ENCODE measurements at places on chromosomes 11 and 22.

- DNase-seq: peak; percentile 93
Measured at GRCh38 chr11:43920598-43921419, 21.6 kb upstream of the C11orf96 start.

GRCh38 chr22:37545703-37546436 lies 14.4 kb upstream of the CDC42EP1 start:
- peak; percentile 84 for DNase-seq

- no peak for DNase-seq
Measured at GRCh38 chr22:45502215-45503049, at the start of gene FBLN1. Gene FBLN1, plus strand, starts transcription at chr22:45502883. Its CDS starts 103 bp downstream, at chr22:45502986.

DNA sequence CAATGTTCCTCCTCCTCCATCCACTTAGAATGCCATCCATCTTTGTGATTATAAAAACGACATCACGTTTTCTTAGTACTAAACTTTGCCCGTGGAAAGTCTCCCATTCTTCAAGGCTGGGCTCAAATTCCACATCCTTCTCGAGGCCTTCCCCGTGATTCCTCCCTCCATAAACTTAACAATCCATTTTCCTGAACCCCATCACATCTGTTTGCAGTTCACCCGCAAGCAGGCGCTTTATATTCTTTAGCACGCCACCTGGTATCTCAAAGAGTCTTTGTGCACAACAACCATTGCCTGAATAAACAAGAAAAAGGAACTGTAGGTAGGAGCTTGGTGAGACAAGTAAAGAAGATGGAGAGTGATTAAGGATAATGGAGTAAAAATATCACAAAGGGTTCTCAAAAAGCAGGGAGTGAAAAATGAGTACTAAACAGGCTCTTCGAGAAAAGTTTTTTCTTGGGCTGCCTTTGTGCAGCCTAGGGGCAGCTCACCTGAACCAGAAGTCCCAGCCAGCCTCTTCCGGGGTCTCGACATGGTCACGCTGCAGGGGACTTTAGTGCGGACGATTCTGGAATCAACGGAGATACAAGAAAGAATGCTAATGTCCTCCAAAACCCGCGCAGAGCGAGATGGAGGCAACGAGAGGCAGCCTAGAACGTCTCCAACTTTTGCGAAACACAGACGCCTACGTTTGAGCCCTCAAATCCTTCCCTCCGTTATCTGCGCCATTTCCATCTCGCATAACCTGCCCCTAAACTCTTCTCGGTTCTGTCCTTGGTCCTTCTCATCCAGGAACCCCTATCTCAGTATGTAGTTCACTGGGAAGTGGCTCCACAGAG lies 585 bp downstream of the THYN1 start:
- no peak for DNase-seq

DNA sequence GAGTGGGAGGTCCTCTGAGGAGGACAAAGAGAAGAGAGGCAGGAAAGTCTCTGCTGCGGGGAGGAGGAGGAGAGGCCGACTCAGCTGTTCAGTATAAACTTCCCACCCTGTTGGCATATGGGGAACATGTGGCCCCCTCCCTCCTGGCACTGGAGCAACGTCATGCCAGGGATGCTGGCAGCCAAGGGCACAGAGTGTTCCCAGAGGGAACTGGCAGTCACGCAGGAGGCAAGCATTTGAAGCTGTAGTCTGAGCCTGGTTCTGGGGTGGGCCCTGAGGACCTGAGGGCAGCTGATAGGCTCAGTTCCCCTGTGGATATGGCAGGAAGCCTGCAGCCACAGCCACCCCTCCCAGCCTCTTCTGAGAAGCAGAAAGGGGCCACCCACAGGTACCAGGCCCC lies 67.1 kb upstream of the TSPAN18 start:
- DNase-seq: no peak

DNA sequence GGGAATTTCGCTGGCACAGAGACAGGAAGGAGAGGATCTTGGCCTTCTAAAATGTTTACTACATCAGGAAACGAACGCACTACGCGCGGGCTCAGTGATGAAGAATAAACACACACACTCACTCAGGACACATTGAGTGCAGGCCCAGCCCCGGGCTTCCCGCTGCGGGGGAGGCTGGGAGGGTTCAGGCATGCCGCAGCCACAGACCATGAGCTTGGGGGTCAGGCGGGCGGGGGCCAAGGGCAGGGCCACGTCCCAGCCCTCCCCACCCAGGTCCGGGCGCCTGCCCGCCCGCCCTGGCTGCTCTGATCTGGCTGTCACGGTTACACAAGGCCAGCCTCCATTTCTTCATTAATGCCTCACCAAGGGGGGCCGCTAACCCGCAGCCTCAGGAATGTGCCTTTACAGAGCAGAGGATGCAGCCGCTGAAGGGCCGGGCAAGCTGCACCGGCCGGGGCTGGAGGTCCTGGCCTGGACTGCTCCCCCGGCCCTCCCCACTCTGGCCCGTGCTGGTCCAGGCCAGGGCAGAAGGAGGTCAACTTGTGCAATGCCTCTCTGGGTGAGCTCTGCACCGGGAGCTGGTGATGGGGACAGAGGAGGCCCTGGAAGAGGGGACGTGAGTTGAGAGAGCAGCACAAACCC lies 41.7 kb downstream of the IGF2 start:
- DNase-seq: peak; percentile 51

DNA sequence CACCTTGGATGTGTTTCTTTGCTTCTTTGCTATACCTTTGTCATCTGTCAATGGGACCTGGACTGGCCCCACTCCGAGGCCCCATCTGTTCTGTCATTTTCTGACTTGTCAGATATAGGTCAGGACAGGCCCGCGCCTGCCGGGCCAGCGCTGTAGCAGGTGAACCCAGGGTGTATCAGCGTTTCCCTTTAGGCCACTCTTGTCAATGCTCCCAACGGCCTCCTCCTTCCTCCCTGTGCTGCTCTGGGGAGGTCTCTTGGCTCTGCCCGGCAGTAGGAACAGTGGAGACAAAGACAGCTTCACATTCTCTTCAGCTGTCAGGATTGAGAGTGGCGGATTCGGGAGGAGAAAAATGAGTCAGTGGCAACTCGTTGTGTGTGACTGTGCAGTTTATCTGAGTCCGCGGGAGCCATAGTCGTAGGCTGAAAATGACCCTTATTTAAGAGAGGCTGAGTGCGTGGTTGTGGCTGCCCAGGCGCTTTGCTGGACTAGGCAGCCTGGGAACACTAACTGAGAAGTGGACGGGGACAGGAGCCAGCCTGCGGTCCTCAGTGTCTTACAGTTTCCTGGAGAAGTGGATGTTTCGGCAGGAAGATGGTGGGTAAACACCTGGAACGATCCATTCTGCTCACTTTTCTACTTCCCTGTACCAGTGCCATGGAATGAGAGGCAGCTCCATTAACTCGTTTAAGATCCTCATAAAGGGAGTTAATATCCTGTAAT lies 102.3 kb downstream of the PRR5L start:
- no peak for DNase-seq

GRCh38 chr22:50674130-50674500 lies 1.5 kb downstream of the SHANK3 start:
- DNase-seq: no peak

DNA sequence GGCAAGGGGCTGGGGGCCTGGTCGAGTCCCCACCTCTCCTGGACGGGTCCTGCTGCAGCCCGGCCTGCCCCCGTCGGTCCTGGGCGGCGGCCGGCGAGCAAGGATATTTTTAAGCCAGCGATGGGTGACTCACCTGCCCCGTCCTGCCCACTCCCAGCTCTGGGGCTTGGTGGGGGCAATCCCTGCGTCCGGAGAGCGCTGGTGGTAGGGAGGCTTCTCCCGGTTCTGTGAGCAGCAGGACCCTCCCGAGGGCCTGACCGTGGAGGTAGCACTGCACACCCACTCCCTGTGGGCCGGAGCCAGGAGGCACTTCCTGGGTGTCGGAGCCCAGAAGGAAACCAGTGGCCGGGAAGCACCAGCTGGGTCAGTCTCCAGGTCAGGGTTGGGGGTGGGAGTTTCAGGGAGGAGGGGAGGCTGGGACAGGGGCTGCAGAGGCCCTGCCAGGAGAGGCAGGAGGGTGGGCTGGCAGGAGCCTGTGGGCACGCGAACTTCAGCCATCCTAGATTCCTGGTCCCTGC lies 467 bp downstream of the EPS8L2 start:
- DNase-seq: no peak

GRCh38 chr11:68564261-68564660 lies 103.7 kb downstream of the PPP6R3 start:
- DNase-seq: no peak

GRCh38 chr11:100072131-100072530 lies 615.0 kb upstream of the ARHGAP42 start:
- no peak for DNase-seq
